CD4-positive, alpha-beta memory T cell (primary cell): ENCODE measurements at places on chromosomes 3 and 15.

GRCh38 chr3:51568036-51568435 lies 29.5 kb downstream of the RAD54L2 start:
- no peak for DNase-seq

- DNase-seq: no peak
These were observed 2.1 kb upstream of the POLR2M start for GRCh38 chr15:57704441-57704840.

DNA sequence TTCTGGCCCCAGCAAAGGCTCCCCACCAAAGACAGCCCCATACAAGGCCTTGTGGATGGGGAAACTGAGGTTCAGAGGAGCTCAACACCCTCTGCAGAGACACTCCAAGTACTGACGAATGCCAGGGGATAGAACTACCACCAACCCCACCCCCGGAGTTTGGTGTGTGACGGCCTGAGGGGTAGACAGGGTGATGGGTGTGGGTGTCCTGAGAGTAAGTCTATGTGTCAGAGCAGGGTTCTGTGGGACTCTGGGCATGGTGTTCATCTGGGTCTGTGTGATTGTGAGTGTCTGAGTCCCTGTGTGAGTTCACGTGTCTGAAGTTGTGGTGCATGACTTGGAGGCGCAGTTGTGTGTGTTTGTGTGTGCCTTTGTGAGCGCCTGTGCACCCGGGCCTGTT lies 7.4 kb downstream of the PTH1R start:
- DNase-seq: no peak

- no peak for DNase-seq
These were observed 459.7 kb upstream of the ZNF717 start for GRCh38 chr3:76245073-76245472.

GRCh38 chr15:72199721-72200212 lies 2.2 kb upstream of the GRAMD2A start:
- DNase-seq: peak; percentile 72

- no peak for DNase-seq
These were observed 250.5 kb upstream of the VEPH1 start for GRCh38 chr3:157753787-157754136.

GRCh38 chr15:73658645-73659044 lies 25.5 kb upstream of the NPTN start:
- DNase-seq: no peak

- DNase-seq: no peak
These were observed 611.9 kb upstream of the CCDC54 start for GRCh38 chr3:106765342-106765741.

DNA sequence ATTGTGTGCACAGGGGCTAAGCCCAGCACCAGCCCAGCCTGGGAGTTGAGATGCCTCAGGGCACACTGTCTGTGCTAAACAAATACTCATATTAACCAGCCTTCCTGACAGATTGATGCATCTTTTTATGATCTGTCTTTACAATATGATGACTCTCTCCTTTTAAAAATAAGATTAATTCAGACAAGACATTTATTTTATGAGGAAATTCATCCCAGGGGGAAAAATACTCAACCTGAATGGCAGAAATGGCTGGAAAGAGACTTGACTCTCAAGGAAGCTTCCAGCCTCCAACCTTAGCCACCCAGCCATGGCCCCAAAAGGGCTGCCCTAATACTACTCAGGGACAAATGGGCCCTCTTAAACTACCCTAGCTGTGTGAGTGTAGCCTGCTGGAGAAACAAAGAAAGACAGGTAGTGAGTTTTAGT lies 46.9 kb downstream of the NOX5 start:
- DNase-seq: no peak

- no peak for DNase-seq
These were observed 281.1 kb upstream of the TPRG1 start for GRCh38 chr3:188890572-188891270.

- no peak for DNase-seq
These were observed 45.7 kb upstream of the SKOR1 start for GRCh38 chr15:67779549-67780111.

DNA sequence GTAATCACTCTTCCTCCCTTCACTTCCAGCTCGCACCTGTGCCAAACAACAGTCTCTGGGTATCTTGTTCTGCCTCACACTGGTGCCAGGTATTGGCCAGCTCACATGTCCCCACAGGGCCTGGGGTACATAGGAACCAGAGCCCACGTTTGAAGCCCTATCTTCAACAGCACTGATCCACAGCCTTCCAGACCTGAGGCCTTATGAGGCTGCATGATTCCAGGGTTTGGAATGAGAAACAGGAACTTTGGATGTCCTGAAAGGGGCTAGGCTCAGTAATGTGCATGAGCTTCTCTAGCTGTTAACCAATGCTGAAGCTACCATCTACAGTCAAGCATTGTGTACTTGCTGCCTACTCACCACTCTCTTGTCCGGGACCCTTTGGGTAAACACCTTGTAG lies 92.4 kb downstream of the GPR156 start:
- DNase-seq: no peak

DNA sequence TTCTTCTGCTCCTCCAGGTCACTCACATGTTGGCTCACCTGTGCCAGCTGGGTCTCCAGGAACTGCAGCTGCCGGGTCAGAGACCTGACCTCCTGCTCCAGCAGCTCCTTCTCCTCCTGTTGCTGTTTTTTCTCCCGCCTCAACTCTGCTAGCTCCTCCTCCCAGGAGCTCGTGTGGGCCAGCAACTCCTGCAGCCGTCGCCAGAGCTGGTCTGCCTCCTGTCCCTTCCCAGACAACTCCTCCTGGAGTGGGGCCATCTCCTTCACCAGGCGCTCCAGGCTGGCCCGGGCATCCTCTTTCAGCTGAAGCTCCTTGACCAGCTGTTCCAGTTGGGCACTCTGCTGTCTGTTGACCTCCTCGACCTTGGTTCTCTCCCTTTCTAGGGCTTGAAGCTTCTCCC lies 24.5 kb downstream of the CXCR6 start:
- DNase-seq: no peak

DNA sequence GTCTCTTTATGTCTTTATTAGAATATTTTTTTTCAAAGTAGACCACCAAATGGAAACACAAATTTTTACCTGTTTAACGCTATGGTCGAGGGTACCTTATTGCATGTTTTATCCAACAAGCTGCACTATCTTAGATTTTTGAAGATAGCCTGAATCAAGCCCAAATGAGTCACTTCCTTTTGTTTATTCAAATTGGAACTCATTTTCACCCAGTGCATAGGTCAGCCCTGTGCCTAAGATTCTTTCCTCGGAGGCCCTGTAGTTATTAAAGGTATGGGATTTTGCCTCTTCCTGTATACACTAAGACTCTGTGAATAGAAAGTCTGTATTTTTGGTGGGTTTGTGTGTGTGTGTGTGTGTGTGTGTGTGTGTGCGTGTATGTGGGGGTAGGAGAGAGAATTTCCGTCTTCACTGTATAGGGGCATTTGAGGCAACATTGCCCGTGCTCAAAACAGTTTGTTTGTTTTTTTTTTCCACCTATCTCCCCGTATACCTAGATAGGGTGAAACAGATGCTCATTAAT lies 358.0 kb upstream of the CADM2 start:
- no peak for DNase-seq

DNA sequence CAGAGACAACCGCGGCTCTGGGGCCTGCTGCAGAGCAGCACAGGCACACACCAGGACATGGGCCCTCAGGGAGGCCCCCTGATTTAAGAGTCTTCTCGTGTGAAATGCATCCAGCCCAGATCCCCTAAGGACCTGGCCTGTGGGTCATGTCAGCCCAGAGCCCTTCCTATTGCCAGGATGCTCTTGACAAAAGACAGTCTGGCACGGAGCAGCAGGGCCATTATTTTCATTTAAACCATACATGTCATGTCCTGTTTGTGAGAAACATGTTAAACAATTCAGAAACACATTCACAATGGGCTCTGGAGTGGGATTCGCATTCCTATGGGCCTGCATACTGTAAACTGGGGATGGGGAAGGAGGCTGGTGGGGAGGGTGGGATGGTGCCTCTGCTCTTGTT lies 367.4 kb upstream of the WNT5A start:
- no peak for DNase-seq

DNA sequence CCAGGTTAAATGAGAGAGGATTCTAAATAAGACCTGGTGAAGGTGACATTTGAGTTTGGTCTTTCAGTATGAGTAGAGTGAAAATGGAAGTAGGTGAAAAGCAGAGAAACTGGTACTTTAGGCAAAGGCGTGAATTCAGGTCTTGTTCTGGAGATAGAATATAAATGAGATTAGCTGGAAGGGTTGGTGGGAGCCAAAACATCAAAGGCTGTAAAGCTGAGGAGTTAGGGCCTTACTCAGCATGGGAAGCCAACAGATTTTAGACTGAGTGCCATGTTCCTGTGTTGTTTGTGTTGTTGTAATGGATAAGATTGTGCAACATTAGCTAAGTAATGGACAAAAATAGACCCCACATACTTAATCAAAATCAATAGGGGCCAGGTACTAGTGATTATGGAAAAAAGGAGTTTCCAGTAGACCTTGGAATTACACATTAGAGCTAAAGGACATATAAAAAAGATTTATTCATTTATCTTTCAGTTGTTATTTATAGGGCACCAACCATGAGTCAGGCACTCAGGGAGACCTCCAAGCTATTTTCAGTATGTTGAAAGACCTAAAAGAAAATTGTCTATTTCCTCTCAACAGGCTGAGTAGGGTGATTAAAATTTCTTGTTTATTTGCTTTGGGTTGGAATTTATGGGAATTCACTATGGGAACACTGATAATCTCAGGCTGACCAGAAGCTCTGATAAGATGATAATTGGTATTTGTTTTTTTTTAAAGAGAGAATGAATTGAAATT lies 20.8 kb downstream of the ARL14 start:
- DNase-seq: no peak

DNA sequence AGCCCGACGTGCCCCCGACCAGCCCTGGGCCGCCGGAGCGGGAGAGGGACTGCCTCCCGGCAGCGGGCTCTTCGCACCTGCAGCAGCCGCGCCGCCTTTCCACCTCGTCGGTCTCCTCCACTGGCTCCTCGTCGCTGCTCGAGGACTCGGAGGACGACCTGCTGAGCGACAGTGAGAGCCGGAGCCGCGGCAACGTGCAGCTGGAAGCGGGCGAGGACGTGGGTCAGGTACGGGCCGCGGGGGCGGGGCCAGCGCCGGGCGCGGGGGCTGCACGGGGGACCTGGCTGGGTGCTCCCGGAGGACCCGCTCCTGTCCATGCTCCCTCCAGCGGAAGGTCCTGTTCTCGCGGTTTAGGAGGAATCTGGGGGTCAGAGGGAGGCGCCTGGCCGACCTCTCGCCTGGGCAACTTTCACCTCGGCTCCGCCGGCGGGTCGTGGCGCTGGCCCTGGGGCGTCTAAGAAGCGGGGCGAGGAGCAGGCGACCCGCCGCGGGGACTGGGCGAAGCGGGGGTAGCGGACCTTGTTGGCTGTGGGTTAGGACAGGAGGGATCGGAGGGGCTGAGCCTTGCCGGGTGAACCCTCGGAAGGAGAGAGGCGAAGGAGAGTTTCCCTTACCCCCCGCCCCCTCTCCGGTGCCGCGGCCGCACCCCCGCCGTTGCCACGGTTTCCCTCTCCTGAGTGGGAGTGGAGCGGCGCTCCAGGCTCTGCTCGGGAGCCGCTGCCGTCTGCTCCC lies 682 bp downstream of the ITPKA start:
- peak; percentile 39 for DNase-seq

DNA sequence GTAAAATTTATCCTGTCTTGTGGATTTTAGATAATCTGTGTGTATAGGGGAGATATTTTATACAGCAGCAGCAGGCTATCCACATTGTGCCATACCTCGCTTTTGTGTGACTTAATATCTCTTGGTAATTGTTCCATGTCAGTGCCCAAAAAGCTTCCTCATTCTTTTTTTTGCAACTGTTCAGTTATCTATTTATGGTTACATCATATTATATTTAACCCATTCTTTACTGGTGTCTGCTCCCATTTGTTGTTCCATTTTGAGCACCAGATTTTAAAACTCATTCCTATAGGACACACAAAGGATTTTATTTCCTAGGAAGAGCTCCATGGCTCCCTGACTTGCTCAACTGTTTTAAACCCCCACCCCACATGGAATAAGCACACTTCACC lies 86.3 kb upstream of the RASGRP1 start:
- no peak for DNase-seq

GRCh38 chr3:87076946-87077345 lies 86.0 kb upstream of the VGLL3 start:
- no peak for DNase-seq

- DNase-seq: no peak
These were observed 9.0 kb upstream of the BTLA start for GRCh38 chr3:112508261-112508660.

DNA sequence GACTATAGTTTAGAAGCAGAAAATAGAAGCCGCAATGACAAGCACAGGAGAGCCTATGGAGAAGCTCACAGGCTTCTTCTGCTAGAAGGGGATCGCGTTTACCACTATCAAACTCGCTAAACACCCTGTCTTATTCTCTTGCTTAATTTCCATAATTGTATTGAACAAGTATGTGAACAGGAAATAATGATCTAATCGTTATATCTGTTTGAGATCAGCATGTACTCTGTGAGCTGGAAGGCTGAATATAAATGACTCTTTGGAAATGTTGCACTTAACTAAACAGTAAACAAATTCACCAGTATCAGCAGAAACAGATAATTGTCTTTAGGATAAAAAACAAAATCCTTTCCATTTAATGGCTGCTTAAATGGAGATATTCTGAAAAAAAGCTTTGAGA lies 15.0 kb downstream of the NEK10 start:
- DNase-seq: no peak

DNA sequence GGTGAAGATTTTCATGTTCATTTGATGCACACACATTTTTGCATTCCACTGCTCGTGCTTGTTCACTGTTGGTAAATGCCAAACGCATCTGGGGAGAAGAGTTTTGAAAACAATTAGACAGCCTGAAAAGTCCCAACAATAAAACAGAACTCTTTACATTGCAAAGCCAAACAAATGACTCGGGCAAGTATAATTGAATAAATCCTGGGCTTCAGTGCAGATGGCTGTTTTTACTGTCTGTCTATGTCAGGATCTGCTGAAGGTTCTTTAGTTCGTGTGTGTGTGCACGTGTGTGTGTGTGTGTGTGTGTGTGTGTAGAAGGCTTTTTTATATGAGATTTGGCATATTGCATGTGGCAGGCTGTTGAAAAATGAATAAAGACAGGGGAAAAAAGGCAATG lies 277.5 kb upstream of the CDIN1 start:
- no peak for DNase-seq

- no peak for DNase-seq
These were observed 35.3 kb upstream of the PLSCR2 start for GRCh38 chr3:146504498-146505197.

DNA sequence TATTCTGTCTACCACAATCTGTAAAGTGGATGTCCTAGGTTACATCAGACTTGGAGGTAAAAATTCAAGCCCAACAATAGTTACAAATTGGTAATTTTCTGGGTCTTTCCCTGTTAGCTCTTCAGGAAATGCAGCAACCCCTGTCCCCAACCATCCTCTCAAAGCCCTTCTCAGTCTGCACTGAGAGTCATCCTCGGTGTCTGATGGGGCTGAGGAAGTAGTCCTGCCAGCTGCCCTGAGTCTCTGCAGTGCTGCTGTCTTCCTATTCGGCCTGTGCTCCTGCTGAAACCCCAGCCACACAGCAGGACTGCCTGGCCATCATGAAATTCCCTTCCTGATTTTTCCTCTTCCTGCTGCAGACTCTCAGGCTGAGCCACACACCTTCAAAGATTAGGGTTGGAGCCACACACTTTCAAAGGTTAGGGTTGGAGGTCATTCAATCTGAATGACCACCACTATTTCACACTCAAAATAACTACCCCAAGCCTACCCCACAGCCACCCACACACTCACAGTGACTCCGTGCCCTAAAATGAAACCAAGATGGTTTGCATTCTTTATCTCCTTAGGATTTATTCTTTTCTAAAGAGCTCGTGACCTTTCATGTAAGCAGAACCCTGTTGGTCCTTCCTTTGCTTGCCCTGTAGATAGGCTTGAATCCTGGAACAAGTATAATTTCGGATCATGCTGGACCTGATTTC lies 17.6 kb downstream of the TRIM42 start:
- DNase-seq: no peak
